ENCODE measurements at places on chromosomes 4 and X. TPM values are rescaled to one million over a fixed set of nuclear protein-coding genes. Genes with fewer than 3 reads are reported as not detected.

Gene CTAG1B
- not detected for polyA plus RNA-seq

Gene ABLIM2
- polyA plus RNA-seq = 5.9 TPM

Gene JADE3
- 14.9 TPM for polyA plus RNA-seq

DNA sequence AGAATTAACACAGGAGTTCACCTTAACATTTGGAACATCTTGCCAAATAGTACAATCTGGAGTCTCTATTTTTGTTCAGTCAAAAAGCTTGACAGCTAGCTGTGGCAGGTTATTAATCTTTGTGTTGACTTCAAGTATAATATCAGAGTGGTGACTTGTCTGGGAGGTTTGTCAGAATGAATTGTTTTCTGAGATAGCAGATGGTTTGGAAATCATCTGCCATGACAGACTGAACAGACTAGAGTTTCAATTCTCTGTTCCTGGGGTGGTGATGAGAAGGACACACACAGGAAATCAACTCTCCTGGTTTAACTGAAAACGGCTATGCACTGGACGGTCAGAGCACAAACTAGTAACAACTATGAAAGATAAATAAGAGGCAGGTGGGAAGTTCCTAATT is 203.3 kb upstream of the EMCN start:
- DNase-seq = no peak

GRCh38 chr4:180335566-180335965 is 1907.6 kb upstream of the TENM3 start:
- no peak for DNase-seq
